Iris pigment epithelial cell (primary cell): ENCODE measurements at places on chromosomes 16 and 17.
A peak's percentile ranks its signal among the peaks of the same experiment; 100 is the strongest.

DNA sequence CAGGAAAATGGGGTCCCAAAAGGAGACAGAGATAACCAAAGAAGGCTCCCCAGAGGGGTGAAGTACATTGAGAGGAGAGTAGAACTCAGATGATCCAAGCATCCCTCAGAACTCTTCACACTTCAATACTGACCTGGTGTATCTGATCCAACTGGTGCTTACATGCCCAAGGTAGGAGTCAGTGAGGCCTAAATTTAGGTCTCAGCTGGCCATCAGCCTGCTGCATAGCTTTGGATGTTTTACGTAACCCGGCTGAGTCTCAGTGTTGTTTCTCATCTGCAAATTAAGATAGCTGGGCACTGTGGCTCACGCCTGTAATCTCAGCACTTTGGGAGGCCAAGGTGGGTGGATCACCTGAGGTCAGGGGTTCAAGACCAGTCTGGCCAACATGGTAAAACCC lies 11.6 kb upstream of the GOSR2 start:
- DNase-seq: no peak

DNA sequence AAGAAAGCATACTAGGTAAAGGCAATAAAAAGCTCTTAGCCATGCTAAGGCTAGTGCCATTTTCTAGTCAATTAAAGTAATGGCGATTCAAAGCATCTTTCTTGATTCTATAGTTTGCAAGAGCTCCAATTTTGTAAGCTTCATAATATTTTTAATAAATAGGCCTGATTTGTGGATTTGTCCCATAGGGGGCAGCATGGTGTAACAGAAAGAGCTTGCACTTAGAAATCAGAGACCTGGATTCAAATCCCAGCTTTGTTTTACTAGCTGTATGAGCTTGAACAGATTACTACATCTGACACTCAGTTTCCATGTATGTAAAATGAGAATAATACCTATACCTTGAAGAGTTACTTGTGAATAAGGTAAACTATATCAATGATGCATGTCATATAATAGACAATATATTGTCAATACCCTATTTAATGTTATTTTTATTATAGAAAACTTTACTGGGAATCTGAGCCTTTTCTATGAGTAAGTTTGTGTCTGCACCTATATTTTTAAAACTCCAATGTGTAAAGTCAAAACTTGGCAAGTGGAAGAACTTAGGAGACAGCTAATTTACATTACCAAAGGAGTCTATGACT lies 93.6 kb upstream of the NOG start:
- DNase-seq: peak; percentile 45

DNA sequence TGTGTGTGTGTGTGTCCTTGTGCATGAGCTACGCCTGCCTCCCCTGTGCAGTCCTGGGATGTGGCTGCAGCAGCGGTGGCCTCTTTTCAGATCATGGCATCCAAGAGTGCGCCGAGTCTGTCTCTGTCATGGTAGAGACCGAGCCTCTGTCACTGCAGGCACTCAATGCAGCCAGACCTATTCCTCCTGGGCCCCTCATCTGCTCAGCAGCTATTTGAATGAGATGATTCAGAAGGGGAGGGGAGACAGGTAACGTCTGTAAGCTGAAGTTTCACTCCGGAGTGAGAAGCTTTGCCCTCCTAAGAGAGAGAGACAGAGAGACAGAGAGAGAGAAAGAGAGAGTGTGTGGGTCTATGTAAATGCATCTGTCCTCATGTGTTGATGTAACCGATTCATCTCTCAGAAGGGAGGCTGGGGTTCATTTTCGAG lies 22.5 kb downstream of the STAT5A start:
- DNase-seq: no peak

DNA sequence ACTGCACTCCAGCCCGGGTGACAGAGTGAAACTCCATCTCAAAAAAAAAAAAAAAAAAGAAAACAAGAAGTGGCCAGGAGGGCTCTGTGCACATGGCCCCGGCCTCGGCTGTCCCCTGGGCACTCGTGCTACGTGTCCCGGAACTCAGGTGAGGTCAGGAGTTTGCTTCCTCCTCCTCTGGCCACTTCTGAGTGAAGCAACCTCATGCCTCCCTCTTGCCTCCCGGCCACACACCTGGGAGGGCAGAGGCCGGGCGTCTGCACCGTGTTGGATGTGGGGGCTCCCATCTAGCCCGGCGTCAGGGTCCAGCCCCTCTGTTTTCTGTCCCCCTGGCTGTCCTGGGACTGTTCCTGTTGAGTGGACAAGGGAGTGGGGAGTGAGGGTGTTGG lies 22.2 kb downstream of the ASPSCR1 start:
- no peak for DNase-seq

DNA sequence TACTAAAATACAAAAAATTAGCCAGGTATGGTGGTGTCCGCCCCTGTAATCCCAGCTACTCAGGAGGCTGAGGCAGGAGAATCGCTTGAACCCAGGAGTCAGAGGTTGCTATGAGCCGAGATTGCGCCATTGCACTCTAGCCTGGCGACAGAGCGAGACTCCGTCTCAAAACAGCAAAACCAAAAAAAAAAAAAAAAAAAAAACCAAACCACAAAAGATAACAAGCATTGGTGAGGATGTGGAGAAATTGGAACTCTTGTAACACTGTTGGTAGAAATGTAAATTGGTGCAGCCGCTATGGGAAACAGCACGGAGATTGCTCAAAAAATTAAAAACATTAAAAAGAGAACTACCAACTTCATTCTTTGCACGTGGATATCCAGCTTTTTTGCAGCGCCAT lies 119.4 kb downstream of the OR1D5 start:
- DNase-seq: no peak

- DNase-seq: peak; percentile 89
These were observed 16.4 kb upstream of the TMED6 start for GRCh38 chr16:69367980-69368379.

GRCh38 chr16:67886387-67886786 lies 1.7 kb downstream of the NRN1L start:
- DNase-seq: no peak

- DNase-seq: no peak
These were observed 223.8 kb downstream of the SOX9 start for GRCh38 chr17:72344613-72345012.

DNA sequence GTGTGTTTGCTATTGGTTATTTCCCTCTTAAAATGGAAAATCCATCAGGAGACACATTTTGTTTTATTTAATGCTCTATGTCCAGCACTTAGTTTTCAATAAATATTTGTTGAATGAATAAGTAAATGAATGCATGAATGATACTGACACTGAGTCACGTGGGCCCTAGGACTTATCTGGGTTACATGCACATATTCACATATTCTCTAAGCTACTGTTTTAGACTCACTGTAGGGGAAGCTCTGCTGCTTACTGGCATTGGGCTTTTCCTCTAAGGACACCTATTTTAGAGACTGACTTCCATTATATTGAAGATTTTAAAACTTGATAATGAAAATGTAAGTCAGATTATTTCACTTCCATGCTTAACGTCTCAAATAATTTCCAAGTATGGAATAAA lies 327.2 kb downstream of the UTP18 start:
- DNase-seq: no peak

- DNase-seq: no peak
These were observed 176.0 kb downstream of the AATF start for GRCh38 chr17:37124821-37125173.

- no peak for DNase-seq
These were observed 11.3 kb downstream of the TBC1D16 start for GRCh38 chr17:80024206-80024972.

- no peak for DNase-seq
These were observed 32.5 kb downstream of the MGAT5B start for GRCh38 chr17:76900723-76901122.

GRCh38 chr17:57670769-57671569 lies 74.1 kb downstream of the CCDC182 start:
- DNase-seq: no peak

DNA sequence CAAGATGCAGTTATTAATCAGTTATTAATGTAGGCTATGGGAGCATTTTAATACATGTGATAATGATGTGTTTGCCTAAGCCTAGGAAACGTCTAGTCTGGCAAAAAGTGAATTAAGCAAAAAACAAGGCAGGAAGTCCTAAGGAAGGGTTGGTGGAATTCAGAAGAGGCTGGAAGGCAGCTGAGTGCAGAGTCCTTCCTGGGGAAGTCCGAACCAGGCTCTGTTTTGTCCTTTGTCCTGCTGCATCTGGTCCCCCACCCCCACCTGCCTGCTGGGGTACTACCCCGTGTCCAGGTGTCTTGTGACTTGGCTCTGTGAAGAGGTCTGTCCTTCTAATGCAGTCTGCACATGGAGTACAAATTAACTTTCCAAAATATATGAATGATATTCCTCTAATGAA lies 1.5 kb upstream of the MYH10 start:
- no peak for DNase-seq

DNA sequence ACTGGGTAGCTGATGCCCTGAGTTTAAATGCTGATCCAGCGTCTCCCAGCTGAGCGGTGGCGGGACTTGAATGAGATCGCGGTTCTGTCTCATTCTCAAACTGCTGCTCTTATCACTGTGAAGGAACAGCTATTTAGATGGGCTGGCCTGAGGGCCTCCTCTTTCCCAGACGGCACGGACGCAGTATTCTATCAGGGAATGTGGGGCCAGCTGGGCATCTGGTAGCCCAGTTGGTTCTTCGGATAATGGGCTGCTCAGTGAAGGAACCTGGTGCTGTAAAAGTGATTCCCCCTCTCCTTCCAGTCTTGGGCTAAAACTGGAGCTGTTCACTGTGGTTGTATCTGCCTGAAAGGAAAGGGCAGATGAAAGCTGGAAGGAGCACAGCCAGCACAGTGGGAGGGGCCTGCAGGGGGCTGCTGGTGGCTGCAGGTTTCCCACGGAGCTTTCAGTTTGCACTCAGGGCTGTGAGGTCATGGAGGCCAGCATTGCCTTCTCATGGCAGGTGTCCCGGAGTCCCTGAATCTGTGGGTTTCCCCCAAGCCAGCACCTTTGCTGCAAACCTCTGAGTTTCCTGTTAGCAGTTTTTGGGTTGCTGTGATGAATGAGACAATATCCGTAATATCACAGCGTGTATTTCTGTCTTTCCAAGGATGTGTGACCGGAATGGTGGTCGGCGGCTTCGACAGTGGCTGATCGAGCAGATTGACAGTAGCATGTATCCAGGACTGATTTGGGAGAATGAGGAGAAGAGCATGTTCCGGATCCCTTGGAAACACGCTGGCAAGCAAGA lies 3.6 kb downstream of the IRF8 start:
- DNase-seq: no peak

DNA sequence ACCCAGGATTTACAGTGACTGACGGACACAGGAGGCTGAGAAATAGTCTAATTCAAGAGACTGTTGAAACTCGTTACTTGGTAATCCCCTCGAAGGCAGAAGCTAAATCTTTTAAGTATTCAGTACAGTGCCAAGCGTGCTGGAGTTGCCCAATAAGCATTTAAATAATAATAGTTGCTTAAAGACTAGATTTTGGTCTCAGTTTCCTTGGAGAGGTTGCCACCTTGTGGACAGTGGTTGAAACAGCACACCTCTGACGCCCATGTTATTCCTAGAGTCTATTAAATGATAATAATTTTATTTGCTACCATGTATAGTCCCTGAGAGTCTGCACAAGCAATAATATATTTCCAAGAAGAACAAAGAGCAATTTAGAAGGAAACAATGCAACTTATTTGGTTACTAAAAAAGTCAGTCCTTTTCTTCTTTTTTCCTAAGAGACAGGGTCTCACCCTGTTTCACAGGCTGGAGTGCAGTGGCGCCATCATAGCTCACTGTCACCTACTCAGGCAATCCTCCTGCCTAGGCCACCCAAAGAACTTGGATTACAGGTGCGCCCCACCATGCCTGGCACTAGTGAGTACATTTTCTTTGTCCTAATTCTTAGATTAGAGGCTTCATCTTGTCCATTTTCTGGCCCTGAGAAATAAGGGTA lies 138.0 kb upstream of the NUDT7 start:
- peak; percentile 75 for DNase-seq

- peak; percentile 17 for DNase-seq
These were observed 10.2 kb upstream of the EIF1 start for GRCh38 chr17:41678411-41678906.

GRCh38 chr17:73011016-73011486 lies 81.4 kb downstream of the SLC39A11 start:
- DNase-seq: no peak

DNA sequence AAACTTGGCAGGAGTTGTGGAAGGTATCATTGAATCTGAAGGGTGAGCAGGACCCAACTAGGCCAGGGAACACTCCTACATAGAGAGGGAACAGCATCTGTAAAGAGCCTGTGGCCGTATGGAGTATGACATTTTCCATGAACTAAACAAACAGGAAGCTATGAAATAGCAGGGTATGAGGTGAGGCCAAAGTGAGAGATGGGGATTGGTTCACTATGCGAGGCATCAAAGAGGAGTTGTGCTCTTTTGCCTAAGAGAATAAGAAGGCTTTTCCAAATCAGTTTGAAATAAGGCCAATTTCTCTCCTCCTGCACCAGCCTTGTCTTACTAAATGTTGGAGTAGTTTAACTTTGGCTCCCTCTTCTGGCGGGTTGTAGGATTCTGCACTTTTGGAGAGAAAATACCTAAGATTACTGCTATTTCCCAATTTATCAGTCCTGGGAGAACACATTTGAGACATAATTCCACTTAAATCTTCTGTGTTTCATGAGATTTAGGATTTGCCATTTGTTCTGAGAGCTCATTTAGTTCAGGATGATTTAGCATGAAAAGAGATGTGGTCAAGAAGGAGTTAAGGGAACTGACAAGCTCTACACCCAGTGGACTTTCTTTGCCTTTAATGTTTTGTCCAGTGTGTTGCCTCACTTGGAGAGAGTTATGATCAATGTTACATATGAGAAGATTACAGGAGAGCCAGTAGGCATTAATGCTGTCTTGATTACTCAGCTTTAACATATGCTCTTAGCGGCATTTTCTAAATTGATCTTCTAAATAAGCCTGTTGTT lies 55.4 kb downstream of the TNRC6C start:
- peak; percentile 64 for DNase-seq

- peak; percentile 92 for DNase-seq
These were observed 17.6 kb upstream of the ABR start for GRCh38 chr17:1197379-1197778.

DNA sequence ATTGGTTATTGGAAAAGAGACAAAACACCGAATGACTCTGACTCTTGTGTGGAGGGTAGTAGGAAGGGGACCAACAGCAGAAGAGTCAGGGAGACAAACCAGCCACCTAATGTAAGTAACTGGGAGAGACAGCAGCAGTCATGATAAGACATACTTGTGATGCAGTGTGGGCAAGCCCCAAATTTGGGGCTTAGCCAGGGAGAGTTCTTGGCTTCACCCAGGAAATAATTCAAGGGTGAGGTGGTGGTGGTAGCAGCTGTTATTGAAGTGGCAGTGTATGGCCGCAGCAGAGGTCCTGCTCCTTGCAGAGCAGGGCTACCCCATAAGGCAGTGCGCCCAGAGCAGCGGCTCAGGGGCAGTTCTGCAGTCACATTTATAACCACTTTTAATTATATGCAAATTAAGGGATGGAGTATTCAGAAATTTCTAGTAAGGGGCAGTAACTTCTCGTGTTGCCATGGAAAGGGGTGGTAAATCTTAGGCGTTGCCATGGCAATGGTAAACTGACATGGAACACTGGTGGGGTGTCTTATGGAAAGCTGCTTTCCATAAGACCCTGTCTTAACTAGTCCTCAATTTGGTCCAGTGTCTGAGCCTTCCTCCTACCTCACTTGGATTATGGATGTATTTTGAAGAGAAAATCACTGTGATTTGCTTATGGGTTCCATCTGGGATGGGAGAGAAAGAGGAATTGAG lies 317.1 kb downstream of the PHKB start:
- DNase-seq: no peak
